Peyer's patch (tissue), 4 donors: ENCODE measurements at places on chromosomes 1 and 21.
A peak's percentile ranks its signal among the peaks of the same experiment; 100 is the strongest.

- no peaks in the 10 kb centered on the region for H3K27me3 ChIP-seq
- DNase-seq = no peak
- H3K27ac ChIP-seq = no peak overlapping the region
- no peaks in the 10 kb centered on the region for H3K36me3 ChIP-seq
- no peak overlapping the region for H3K4me3 ChIP-seq
These were observed 25.1 kb upstream of the PLXNA2 start for GRCh38 chr1:208269338-208269666.

DNA sequence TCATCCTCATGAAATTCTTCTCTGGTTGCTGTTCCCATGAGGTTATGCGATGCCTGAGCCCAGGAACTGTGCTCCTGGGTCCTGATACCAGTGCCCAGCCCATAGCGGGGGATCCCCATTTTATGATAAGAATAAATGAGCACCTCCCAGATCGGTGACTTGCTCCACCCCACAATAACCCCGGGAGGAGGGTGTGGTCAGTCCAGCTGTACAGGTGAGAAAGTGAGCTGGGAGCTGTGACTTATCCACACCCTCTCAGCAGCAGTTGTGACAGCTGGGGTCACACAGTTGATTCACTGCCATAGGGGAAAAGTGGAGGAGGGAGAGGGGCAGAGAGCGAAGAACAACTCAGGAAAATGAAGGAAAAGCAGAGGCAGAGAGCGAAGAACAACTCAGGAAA lies 33.4 kb downstream of the OR2G3 start:
- H3K27me3 ChIP-seq = no peaks in the 10 kb centered on the region
- no peak overlapping the region for H3K4me3 ChIP-seq
- DNase-seq = no peak
- no peaks in the 10 kb centered on the region for H3K4me1 ChIP-seq

DNA sequence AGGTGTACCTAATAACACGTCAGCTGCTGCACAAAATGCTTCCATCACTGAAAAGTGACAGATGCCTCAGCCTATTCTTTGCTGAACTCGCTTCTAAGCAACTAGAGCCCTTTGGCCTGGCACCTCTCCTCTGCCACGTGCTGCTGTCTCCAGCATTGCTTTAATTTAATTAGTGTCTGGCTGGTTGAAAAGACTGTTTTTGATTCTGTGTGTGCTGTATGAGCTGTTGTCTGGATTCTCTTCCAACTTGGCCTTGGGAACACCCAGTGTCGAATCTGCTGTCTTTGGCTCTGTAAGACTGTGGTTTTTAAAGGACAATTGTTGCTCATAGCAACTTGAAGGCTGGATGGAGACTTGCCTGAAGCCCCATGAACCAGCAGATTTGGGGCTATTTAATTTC lies 109.5 kb downstream of the PSMG1 start:
- H3K36me3 ChIP-seq = no peaks in the 10 kb centered on the region
- H3K4me1 ChIP-seq = no peaks in the 10 kb centered on the region
- DNase-seq = no peak

DNA sequence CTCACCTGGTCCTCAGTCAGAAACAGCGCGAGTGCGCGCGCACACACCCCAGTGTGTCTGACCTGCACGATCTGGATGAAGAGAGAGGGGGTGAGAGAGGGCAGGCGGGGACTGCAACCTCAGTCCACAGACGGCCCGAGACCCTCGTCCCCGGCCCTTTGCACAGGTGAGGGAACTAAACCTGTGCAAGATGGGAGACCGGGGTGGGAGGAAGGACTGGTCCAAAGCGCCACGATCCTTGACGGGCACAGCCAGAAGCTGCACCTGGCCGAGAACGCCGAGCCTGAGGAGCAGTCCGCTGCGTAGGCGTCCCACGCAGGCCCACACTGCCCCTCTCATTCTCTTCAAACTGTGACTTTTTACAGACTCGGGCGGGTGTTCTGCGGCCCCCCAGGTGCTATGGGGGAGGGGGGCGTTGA lies 519 bp upstream of the IQCC start:
- DNase-seq = no peak
- H3K27ac ChIP-seq = no peak overlapping the region
- no peaks in the 10 kb centered on the region for H3K27me3 ChIP-seq
- H3K4me1 ChIP-seq = peaks cover 10% of the 10 kb centered on the region
- H3K36me3 ChIP-seq = no peaks in the 10 kb centered on the region

GRCh38 chr1:30087465-30087864 lies 635.9 kb downstream of the MATN1 start:
- H3K4me3 ChIP-seq = no peak overlapping the region
- H3K36me3 ChIP-seq = no peaks in the 10 kb centered on the region
- H3K27me3 ChIP-seq = no peaks in the 10 kb centered on the region

- no peaks in the 10 kb centered on the region for H3K4me1 ChIP-seq
- DNase-seq = no peak
- H3K4me3 ChIP-seq = no peak overlapping the region
- H3K27ac ChIP-seq = no peak overlapping the region
- H3K27me3 ChIP-seq = no peaks in the 10 kb centered on the region
- no peaks in the 10 kb centered on the region for H3K36me3 ChIP-seq
These were observed 12.6 kb downstream of the IL10RB start for GRCh38 chr21:33278721-33279120.

DNA sequence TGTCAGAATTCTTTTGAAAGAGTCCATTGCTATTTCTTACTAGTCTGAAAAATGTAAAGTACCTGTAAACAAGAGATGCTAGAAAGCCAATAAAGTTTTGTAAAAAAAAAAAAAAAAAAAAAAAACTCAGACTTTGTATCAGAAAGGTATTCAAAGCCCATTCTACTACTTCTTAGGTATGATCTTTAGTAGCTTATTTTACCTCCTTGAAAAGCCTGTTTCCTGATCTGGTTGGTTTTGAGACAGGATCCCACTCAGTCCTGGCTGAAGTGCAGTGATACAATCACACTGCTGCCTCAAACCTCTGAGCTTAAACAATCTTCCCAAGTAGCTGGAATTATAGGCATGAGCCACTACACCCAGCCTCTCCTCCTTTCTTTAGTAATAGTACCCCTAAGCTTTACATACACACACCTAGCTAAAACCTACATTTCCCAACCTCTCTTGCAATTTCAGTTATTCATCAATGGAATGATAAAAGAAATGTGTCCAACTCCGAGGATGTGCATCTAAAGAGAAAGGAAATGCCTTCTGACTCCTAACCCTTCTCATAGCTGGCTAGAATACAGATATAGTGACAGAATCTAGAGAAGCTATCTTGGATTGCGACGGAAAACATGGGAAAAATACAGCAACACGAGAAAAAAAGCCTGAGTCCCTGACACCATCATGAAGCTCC lies 30.6 kb downstream of the EPS15 start:
- peaks cover 13% of the 10 kb centered on the region for H3K4me1 ChIP-seq
- no peak overlapping the region for H3K27ac ChIP-seq
- DNase-seq = no peak
- no peaks in the 10 kb centered on the region for H3K27me3 ChIP-seq
- no peaks in the 10 kb centered on the region for H3K36me3 ChIP-seq
- H3K4me3 ChIP-seq = no peak overlapping the region

- peak overlapping the region; percentile 87 for H3K27ac ChIP-seq
- no peaks in the 10 kb centered on the region for H3K36me3 ChIP-seq
- no peaks in the 10 kb centered on the region for H3K27me3 ChIP-seq
- peak overlapping the region; percentile 64 for H3K4me3 ChIP-seq
These were observed 479 bp downstream of the POGK start for GRCh38 chr1:166839600-166840308.

DNA sequence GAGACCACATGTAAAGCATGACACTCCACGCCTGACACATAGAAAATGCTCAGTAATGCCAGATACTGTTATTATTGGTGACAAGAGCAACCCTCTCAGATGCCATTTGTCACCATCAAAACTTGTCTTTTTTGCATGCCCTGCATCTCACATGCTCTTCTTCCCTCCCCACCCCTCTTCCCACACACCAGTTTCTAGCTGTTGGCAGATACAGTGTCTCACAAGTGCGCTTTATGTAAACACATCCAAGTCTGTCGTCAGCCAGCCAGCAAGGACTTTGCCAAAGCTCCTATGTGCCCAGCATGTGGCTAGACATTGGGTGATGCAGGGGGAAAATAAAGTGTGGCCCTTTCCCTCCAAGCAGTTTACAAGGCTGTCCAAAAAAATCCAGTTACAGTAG lies 44.9 kb upstream of the EPHA8 start:
- H3K27me3 ChIP-seq = no peaks in the 10 kb centered on the region
- H3K27ac ChIP-seq = no peak overlapping the region
- H3K36me3 ChIP-seq = peaks cover 93% of the 10 kb centered on the region
- no peak overlapping the region for H3K4me3 ChIP-seq
- DNase-seq = no peak
- H3K4me1 ChIP-seq = no peaks in the 10 kb centered on the region

DNA sequence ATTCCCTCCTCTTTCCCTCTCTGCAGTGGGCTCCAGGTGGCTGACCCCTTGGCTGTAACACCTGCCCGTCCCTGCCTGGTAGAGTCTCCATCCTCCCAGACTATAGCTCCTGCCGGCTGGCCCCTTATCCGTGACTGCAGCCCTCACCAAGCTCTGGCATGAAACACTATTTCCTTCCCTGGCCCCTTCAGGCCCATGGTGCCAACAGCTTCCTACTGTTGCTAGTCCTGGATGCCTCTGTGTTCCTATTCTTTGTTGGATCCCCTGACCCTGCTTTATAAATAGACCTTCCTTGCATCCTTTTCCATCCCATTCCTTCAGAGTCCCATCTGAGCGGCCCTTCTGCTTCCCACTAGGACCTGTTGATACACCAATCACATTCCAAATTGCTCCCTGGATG lies 195.0 kb downstream of the ZNF326 start:
- no peak for DNase-seq
- no peaks in the 10 kb centered on the region for H3K36me3 ChIP-seq
- H3K4me3 ChIP-seq = no peak overlapping the region
- no peaks in the 10 kb centered on the region for H3K4me1 ChIP-seq
- no peak overlapping the region for H3K27ac ChIP-seq

DNA sequence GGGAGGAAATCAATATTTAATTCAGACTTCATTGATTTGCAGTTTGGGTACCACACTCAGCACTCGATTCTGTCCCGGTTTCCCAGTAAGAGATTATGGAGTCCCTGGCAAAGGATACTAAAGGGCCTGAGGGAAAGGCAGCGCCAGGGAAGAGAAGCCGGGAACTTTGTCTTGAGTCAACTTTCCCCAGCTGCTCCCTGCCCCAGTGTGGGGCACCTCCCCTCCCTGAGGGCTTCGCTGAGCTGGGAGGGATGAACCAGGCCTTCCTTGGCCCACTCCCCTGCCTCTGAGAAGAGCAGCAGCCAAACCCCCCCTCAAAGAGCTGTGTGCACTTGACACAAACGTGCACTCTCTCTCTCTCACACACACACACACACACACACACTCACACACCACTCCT lies 32.6 kb downstream of the OPTC start:
- H3K27me3 ChIP-seq = no peaks in the 10 kb centered on the region
- no peak for DNase-seq
- H3K4me1 ChIP-seq = no peaks in the 10 kb centered on the region

- no peaks in the 10 kb centered on the region for H3K4me1 ChIP-seq
- DNase-seq = no peak
- no peak overlapping the region for H3K27ac ChIP-seq
These were observed 846.5 kb upstream of the NCAM2 start for GRCh38 chr21:20151741-20152140.

GRCh38 chr1:91381844-91382243 lies 22.8 kb downstream of the HFM1 start:
- no peak for DNase-seq
- H3K4me1 ChIP-seq = no peaks in the 10 kb centered on the region
- H3K4me3 ChIP-seq = no peak overlapping the region
- H3K27me3 ChIP-seq = no peaks in the 10 kb centered on the region
- no peaks in the 10 kb centered on the region for H3K36me3 ChIP-seq

DNA sequence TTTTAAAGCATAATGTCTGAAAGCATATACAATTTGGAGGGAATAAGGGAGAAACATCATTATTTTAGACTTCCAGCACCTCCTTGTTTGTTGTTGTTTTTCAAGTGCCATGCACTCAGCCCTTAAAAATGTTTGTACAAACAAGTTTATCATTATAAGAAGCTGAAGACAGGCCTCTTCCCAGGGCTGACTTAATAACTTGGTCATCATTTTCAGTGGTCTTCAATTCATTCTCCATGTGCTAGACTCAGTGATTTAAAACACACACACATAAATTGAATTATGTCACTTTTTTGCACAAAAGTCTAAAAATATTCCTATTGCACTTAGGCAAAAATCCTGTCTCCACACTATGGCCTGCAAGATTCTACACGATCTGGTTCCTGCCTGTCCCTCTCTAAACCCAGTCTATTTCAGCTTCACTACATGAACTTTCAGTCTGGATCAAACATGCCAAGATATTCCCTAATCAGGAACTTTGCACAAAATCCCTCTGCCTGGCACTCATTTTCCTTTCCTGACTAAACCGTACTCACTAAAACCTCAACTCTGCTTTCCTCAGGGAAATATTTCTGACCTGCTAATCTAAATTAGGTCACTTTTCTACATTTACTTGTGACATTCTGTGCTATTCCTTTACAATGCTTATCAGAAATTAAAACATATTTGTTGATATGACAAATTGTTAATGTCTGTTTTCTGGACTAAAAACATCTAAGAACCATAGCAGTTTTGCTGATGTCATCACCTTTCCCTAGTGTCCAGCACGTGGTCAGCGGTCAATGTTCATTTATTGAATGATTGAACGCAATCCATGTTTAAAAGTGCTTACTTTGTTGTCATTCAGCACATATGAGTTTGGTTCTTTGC lies 14.8 kb upstream of the GBP5 start:
- H3K27me3 ChIP-seq = no peaks in the 10 kb centered on the region
- H3K27ac ChIP-seq = peak overlapping the region; percentile 16
- no peak for DNase-seq
- no peak overlapping the region for H3K4me3 ChIP-seq
- H3K4me1 ChIP-seq = peaks cover 6% of the 10 kb centered on the region

GRCh38 chr1:244395965-244396364 lies 55.7 kb downstream of the ADSS2 start:
- H3K27me3 ChIP-seq = no peaks in the 10 kb centered on the region
- no peaks in the 10 kb centered on the region for H3K4me1 ChIP-seq
- no peak overlapping the region for H3K27ac ChIP-seq
- H3K4me3 ChIP-seq = no peak overlapping the region

- no peak overlapping the region for H3K27ac ChIP-seq
- H3K27me3 ChIP-seq = no peaks in the 10 kb centered on the region
- H3K4me1 ChIP-seq = peaks cover 37% of the 10 kb centered on the region
- no peak overlapping the region for H3K4me3 ChIP-seq
- no peak for DNase-seq
These were observed 71.3 kb downstream of the LUZP1 start for GRCh38 chr1:23097316-23097715.
